NCI-H1436 (cell line): ENCODE measurements at places on chromosomes 12 and 14.
A peak's percentile ranks its signal among the peaks of the same experiment; 100 is the strongest.

GRCh38 chr14:73208390-73208789 is 28.9 kb upstream of the PAPLN start:
- no peak for DNase-seq

- DNase-seq, result no peak
These were observed 15.2 kb downstream of the JAG2 start for GRCh38 chr14:105153331-105153731.

DNA sequence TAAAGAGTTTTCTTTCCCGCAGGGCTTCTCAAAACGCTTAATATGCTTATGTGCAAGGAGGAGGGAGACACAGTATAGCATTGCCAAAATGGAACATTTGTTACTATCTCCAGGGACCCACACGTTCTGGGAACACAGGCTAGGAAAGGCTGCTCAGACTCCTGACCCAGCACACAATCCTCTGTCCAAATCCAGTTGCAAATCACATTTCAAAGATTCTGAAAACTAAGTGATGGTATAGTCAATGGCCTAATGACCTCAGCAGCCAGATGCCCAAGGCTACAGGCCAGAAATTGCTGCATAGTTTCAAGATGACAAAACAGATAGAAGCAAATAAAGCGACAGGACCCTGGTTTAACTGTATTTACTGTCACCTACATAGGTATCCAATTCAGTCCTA is 97.0 kb upstream of the GRIP1 start:
- no peak for DNase-seq

GRCh38 chr14:87805315-87805723 is 187.7 kb downstream of the GALC start:
- no peak for DNase-seq

DNA sequence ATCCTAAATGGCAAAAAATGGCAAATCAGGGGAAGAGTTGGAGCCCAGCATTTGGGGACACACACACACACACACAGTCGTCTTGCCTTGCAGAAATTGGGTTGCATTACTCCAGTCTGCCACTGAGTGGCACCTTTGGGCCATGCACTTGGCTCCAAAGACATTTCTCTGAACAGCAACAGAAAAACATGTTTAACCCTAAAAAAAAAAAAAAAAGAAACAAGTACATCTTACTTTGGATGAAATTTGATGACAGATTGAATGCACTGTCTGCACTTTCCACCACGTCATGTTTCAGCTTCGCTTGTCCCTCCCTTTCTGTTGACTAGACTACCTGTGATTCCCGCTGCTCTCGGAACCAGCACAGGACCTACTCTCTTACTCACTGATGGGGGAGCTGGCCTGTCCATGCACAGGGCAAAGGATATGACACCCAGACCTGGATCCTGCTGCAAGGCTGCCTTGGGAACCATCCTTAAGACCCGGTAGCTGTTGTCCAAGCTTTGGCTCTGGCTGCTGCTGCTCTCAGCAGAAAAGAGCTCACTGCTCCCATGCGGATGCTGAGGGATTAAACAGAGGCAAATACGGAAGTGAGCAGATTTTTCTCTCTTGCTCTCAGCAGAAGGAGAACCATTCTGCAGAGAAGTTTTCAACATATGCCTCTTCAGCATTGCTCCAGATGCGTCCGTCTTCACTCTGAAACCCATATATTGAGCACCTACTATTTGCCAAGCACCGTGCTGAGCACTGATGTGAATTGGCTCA is 376.8 kb downstream of the DPF3 start:
- DNase-seq, result peak; percentile 8
